ENCODE measurements at places on chromosomes 5 and 9.
A peak's percentile ranks its signal among the peaks of the same experiment; 100 is the strongest.

DNA sequence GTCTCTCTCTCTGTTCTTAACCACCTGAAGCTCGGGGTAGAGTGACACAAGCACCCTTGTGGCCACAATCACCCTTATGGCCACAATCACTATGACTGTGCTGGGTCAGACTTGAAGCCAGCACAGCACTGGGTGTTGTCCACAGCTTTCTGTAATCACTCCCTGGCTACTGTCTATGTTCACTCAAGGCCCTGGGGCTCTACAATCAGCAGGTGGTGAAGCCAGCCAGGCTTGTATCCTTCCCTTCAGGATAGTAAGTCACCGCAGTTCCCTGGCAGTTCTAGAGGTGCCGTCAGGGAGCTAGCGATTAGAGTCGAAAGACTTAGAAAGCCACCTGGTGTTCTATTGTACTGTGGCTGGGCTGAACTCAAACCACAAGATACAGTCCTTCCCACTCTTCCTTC is 44.2 kb downstream of the GDA start:
- DNase-seq, result no peak

- no peak for DNase-seq
Measured at GRCh38 chr9:16223074-16223871, 647.2 kb downstream of the BNC2 start.

DNA sequence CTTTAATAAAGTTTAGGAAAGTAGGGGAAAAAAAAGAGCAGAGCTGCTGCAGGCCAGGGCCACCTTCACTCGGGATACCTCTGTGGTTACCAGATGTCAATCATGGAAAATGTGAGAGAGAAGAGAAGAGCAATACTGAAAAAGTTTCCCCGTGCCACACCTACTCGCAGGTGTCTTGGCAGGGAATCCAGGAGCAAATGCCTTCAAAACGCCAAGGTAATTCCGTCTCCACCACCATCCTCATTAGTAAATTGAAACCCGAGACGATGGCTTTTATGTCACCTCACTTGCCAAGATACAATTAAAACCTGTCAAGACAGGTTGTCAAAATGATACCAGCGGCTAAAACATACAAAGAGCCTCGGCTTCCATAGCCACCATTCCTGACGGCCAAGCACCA is 49.7 kb downstream of the FAM81B start:
- DNase-seq, result no peak

- DNase-seq, result no peak
Measured at GRCh38 chr5:107284822-107285525, 385.8 kb downstream of the EFNA5 start.

GRCh38 chr5:11182441-11183080 is 421.5 kb upstream of the DAP start:
- no peak for DNase-seq

DNA sequence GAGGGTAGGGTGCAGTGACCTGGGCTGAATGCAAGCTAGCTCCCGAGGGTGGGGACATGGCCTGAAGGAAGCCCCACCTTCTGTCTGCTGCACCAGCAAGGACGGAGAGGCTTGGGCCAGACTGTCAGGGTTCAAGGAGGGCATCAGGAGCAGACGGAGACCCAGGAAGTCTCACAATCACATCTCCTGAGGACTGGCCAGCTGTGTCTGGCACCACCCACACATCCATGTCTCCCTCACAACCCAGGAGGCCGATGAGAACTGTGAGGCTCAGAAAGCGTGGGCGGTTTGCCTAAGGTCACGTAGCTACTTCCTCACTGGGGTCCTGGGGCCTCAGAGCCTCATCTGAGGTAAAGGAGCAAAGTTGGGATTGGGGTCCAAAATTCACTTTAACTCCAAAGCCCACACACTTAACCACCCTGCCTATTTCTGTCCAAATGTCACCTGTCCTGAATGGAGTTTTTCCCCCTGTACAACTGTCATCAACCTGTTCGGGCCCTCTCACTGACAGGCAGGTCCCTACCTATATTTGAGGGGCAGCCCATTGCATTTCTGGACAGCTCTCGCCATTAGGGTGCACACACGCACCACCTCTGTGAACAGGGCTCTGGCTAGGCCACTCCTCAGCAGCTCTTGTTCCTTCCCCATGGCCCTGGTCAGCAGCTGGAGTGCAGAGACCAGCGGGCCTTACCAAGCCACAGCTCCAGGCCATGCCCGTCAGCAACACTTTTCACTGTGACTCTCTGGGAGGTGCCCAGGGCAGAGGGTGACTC is 3.4 kb downstream of the IL13 start:
- DNase-seq, result no peak

DNA sequence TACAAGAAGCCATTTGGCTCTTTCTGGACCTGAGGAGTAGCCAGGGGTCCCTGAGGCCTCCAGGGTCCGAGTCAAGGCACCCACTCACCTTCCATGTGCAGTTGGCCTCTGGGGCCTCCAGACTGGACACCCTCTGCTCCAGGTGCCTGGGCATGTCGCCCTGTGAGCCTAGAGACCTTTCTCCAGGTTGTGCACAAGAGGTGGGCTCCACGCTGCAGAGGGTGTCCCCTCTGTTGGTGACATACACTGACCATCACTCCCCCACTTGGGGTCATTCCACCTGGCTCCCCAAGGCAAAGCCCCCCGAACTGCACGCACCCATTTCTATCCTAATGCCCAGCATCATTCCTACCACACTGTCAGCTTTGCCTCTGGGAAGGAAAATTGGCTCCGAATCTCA is 48.8 kb downstream of the RASGEF1C start:
- no peak for DNase-seq

DNA sequence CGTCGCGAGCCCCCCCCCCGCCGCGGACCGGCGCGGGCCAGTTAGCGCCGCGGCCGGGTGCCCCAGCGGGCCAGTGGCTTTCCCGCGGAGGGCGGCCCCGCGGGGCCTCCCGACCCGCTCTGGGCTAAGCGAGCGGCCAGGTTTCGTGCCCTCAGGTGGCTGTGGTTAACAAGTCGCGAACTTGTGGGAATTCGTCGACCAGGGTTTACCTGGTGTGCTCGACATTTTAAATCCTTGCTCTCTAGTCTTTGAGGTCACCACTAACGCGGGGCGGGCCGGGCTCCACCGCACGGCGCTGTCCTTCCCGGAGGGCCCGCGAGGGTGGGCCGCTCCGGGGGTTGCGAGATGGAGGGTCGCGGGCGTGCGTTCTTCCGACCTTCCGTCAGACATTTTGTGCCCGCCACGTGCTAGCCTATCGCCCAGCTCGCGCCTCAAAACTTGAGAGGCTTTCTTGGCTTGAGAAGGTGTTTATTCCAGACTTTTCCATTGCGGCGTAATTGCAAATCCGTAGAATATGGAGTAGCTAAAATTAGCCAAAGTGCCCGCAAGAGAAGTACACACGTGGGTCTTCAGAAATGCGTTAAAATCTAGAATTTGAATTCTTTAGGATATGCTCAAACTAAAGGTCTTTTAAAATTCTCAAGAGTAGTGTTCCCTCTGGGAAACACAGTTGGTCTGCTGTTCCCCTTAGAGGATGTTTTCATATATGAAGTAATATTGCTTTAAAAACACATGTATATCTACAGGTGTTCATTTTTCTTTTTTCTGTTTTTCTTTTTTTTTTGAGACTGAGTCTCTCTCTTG is 2.1 kb downstream of the ANP32B start:
- peak; percentile 13 for DNase-seq

DNA sequence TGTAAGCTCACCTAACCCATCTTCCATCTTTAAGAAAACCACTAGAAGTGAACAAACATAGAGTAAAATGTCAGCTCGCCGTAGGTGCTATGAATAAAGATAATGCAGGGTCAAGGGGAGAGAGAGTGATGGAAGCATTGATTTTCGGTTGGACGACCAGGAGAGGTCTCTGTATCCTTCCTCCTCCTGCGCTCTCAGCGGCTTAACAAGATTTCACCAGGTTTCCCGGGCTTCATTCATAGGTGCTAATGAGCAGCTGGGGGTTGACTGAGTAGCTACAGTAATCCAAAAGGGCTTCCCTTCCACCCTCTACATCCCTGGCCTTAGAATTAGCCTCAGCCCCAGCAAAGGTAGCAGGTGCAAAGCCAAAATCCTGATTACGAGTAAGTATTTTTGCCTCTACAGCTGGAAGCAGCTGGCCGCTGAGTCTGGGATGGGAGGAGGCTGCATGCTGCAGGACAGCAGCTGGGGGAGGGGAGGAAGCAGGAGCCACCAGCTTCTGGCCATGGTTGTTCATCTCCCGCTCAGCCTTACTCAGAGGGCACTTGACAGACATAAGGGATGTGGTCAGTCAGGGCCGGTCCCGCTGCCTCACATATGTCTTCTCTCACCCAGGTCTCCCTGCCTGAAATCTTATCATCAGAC is 112.0 kb upstream of the IL12B start:
- DNase-seq, result no peak

- DNase-seq, result no peak
Measured at GRCh38 chr5:133861161-133861737, 107.2 kb downstream of the C5orf15 start.

GRCh38 chr9:6893350-6894131 is 135.8 kb downstream of the KDM4C start:
- DNase-seq, result no peak

- DNase-seq, result no peak
Measured at GRCh38 chr9:138014563-138014945, 137.0 kb downstream of the CACNA1B start.

- no peak for DNase-seq
Measured at GRCh38 chr9:135639196-135639595, at the start of gene GLT6D1. Gene GLT6D1 (minus strand): TSS chr9:135639540. CDS start chr9:135639187, 353 bp downstream.

DNA sequence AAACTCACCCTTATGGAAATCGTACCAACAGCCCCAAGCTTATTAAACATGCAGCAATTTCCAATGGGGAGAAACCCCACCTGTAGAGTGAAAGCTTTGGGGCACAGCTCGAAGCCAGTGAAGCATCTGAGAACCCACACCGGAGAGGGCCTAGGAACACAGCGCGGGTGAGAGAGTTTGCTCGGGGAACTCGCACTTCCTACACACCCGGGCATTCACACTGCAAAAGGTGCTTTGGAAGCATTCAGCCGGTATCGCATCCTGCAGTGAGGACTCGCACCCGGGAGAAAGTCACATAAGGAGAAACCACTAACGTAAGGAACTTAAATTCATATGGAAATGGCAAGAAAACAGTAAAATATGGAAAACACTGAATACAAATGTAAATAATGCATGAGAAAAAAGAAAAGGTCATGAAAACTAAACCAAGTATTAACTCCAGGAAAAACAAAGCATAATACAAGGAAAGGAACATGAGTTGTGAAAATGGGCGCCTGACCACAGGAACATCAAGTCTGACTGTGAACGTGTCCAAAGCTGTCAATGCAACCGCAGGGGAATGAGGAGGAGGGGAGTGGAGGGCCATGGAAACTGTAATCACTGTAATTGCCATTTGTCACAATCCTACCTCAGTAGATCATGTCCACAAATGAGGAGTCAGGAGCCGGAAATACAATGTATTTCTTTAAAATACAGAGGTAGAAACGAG is 28.7 kb downstream of the CAMSAP1 start:
- DNase-seq, result no peak

GRCh38 chr5:9479990-9480389 is 65.9 kb downstream of the SEMA5A start:
- no peak for DNase-seq

GRCh38 chr9:85508616-85509015 is 233.1 kb downstream of the AGTPBP1 start:
- no peak for DNase-seq

- DNase-seq, result no peak
Measured at GRCh38 chr9:13597427-13597826, 317.9 kb upstream of the MPDZ start.

GRCh38 chr5:15959370-15960164 is 220.0 kb downstream of the MARCHF11 start:
- no peak for DNase-seq

DNA sequence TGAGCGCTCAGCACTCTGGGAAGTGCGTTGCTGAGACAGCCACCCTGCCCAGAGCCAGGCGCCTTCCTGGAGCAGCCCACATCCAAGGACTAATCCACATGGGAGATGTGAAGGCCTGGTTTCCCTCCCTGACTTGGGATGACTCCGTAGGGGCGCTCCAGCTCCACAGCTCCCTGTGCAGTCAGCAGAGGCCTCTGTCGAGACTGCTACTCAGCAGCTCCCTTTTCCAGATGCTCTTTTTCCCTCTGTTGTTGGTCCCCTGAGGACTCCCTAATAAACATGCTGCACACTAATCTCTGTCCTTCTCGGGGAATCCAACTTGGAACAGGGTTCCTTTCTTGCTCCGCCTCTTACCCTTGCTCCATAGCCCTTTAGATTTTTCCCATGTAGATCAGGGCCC is 237.3 kb downstream of the ZSWIM6 start:
- DNase-seq, result no peak

DNA sequence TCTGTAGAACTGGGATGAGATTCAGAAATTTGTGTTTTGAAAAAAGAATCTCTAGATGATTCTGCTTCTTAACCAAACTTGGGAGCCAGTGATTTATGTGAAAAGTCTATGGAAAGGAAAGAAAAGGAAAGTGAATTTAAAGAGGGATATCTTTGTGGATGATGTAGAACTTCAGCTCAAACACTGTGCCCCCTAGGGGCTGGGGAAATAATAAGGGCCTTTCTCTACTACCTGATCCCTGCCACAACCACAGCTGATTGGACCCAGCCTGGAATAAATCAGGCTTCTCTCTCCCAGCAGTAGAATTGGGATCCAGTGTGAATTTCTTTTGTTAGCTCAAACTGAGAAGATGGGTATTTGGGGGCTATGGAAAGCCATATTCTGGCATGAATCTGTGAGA is 155.0 kb downstream of the PRELID2 start:
- no peak for DNase-seq

- DNase-seq, result no peak
Measured at GRCh38 chr5:156155598-156155997, 171.4 kb upstream of the SGCD start.

DNA sequence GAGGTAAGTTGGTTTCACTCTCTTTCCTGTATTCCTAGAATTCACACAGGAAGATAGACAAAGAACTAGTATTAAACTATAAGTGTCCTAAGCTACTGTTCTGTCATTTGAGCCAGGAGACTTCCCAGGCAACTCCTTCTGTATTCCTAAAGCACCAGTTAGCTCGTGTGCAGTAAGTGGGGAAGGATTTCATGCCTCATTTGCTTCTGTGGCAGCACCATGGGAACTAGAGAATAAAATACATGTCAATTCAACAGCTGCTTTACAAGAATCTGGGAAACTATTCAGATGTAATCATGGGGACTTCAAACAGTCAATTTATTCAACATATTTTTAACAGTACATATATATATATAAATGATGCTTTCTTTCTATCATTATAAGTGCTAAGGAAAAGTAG is 762.3 kb downstream of the PRELID2 start:
- DNase-seq, result no peak

DNA sequence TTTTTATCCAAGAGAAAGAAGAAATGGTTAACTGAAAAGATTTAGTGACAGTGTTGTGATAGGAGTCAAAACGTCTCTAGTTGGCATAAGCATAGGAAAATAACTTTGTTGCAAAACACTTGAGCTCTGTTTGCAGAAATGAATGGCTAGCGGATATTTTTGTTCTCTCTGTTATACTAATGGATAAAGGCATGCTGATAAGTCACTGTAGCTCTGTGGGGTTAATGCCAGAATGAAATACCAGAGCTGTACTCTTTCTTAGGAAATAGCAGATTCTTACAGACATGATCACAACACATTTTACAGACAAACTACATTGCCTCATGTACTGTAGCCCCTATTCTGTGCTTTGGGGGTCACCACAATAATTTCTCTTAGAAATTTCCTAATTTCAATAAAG is 202.8 kb downstream of the DMRTA1 start:
- no peak for DNase-seq

GRCh38 chr5:97182571-97183099 is 412 bp downstream of the RIOK2 start:
- no peak for DNase-seq

GRCh38 chr9:102445181-102445747 is 549.9 kb upstream of the CYLC2 start:
- DNase-seq, result no peak

All from stimulated activated CD8-positive, alpha-beta memory T cell treated with anti-CD3 and anti-CD28 coated beads, Interleukin-7, amount 100 ng/mL, for 1 hour (primary cell).